ENCODE measurements at places on chromosomes 7 and 10.

- no peak for DNase-seq
Observed at GRCh38 chr7:25459057-25459456, 230.8 kb upstream of the NPVF start.

DNA sequence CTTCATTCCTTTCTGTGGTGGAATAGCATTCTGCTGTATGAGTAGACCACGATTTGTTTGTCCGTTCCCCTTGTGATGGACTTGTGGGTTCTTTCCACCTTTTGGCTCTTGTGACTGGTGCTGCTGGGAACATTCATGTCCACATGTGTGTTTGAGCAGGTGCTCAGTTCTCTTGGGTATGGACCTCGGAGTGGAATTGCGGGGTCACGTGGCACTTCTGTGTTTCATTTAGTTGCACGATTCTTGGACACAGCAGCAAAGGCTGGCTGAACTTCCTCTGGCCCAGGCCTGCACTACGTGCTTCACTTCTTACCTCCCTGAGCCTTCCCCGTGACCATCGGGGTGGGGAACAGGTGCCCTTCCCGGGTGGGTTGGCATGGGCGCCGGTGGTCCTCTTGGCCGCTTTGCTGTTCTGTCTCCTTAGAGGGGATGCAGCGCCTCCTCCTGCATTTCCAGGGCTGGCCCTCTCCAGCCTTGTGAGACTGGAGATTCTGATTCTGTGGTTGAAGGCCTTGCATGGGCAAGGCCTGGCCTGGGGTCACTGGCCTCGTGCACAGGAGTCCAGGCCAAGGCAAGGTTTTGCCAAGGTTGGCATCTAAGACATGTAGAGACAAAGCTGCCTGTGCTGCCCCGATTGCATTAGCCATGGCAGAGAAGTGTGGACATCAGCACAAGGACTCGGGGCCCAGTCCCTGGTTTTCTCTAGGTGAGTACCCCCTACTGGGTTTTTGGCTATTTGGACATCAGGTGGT is 25.1 kb downstream of the DOCK1 start:
- no peak for DNase-seq

DNA sequence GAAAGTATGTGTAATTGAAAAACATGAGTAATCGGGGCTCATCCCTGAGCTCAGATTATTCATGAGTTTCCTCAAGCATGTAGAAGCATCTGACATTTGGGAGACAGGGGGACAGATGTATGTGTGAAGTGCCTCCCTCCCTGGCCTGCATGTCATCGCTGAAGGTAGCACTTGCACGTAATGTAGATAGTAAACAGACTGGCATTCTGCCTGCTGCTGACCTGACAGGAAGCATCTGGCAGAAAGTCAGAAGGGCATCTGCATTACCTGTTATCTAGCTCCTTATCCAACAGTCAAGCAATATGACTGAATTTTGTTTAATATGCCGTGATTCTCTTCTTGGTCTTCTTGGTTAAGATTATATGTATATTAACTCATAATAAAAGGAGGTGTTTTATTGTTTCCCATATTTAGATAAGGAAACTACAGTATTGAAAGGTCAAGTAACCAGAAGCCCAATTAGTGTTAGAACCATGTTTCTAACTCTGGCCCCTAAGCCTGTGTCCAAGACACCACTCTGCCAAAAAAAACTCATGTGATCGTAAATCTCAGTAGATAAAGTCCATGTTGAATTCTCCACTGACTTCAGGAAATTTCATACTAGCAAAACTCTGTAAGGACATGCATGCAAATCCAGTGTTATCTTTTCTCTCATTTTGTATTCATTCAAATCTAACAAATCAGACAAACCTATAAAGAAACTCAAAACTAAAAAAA is 918.1 kb upstream of the MBL2 start:
- no peak for DNase-seq

DNA sequence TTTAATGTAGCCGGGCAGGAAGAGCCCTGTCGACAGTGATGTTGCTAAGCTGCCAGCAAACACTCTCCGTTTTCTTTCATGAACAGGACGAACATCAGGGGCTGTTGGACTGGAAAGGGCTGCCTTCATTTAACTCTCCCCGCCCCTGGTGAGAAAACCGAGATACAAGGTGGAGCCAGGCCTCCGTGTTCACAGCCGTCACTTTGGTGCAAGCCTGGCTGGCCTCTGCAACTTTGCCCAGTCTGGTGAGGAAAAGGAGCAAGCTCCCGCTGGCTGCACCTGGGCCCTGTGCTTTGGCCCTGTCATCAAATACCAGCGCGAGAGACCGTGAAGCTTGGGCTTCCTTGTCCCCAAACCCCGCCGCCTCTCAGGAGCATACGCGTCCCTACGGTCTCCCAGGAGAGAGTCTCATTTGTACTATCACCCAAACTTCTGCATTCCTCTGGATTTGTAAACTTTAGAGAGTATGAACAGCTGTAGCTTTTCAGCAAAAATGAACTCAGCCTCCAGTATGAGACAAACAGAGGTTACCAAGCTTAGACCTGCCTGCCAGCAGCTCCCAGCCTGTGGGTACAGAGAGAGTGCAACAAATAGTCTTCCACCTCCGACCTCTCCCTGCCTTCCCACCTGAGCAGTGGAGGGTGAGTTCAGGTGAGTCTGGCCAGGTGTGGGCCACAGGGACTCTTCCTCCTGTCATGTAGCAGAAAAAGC is 445.3 kb upstream of the MGMT start:
- no peak for DNase-seq

DNA sequence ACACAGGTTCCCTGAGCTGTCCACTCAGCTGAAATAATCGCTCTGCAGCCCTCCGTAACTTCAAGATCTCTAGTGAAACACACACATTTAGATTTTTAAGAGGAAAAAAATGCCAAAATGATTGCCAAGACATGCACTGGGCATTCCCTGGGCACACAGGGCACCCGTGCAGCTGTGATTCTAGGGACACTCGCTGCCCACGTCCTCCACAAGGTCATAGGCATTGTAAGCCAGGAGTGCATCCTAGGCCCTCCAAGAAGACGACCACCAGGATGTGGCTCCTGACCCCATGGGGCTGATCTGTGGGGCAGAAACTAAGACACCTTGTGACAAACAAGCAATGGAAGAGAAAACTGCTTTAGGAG is 563.3 kb downstream of the PTPRN2 start:
- no peak for DNase-seq

DNA sequence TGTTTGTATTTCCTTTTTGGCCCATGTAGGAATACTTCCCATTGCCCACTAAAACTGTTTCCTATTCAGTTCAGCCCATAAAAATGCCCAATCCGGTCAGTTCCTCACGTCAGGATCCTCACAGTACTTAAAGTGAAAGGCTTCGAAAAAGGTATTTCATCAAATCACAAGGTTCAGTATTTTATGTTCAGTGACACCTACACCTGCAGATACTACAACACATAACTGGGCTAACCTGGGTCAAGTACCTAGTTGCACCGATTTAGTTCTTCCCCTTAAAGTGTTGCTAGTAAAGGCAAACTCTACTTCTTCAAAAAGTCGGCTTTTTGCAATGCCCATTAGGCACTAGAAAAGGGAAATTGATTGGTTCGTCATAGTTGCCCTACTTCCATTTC is 1.1 kb downstream of the SNX13 start:
- DNase-seq, result no peak

- DNase-seq, result no peak
Observed at GRCh38 chr7:37796138-37796775, 52.1 kb upstream of the NME8 start.

DNA sequence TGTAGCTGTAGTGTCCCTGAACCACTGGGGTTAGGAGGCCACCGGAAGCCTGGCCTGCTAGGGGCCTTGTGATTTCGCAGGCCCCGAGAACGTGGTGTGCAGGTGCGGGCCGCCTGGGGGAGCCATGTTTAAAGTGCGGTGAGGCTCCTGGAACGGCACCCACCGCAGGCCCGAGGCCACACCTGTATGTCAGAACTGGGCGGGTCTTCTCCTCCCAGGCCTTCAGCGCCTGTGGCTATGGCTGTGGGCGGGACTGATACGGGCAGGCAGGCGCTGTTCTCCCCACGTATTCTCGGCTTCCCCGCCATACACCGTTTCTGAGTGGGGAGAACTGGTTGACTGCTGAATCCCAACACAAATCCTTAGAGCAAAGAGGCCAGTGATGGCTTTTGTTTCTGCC is 74.8 kb downstream of the DNAJB6 start:
- peak; percentile 35 for DNase-seq

- no peak for DNase-seq
Observed at GRCh38 chr7:129423700-129424410, 10.4 kb upstream of the STRIP2 start.

- DNase-seq, result no peak
Observed at GRCh38 chr7:16647435-16647960, 1.5 kb downstream of the BZW2 start.

DNA sequence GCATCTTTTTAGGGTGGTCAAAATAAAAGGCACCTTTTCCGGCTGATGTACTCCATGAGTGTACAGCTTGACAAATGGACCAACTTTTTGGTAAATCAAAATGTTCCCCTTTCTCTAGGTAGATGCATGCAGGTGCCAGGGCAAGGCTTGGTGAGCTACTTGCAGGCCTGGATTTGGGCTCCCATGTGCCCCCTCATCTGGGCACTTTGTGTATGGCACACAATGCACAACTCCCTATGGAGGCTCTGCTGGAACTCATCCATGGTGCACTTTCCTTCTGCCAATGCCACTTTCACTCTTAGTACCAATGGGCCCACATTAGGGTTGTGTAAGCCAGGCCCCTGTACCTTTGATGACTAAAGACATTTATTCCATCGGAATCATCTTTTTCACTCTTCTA is 300.8 kb downstream of the SDHAF3 start:
- DNase-seq, result no peak

- peak; percentile 29 for DNase-seq
Observed at GRCh38 chr10:102714621-102715455, at the start of gene SFXN2. TSS of gene SFXN2 (plus strand) at chr10:102714636. CDS start at chr10:102726637, 12,001 bp downstream.

- DNase-seq, result no peak
Observed at GRCh38 chr10:46231087-46231486, 55.7 kb upstream of the ANTXRL start.

- DNase-seq, result no peak
Observed at GRCh38 chr10:21519941-21520436, 5.5 kb downstream of the SKIDA1 start.

DNA sequence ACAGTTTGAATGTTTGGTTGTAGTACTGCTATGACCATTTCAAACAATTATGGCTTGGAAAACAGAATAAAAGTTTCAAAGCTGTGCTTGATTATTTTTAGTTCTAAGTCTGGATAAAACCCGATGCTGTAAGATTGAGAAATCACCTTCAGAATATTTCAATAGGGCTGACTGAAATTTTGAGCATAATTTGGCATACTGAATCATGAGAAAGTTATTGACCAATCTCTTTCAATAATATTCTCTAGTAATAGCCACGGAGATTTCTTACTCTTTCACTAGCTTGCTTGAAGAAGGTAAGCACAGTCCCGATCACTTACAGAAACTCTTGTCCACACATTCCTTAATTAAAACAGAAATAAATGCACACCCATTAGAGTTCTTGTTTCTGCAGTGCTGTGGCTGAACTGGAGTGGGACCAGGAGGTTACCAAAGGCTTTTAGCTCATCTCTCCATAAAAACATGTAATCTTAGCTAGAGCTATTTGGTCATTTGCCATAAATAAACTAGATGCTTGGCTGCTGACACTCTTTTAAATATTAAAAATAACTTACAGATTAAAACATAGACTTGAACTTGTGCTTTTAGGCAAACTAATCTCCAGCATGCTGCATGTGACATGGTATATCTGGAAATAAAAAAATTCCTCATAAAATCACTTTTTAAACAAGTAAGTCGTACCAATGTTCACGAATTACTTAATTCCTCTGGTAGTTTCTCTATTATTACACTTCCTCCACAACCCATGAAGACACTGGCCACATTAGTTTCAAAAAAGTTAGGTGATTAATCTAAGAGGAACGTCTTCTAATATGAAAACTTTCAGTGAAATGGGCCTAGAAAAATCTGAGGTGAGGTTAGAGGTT is 97.8 kb downstream of the AGMO start:
- no peak for DNase-seq

GRCh38 chr7:117132321-117133120 is 179.2 kb downstream of the ST7 start:
- DNase-seq, result no peak

- DNase-seq, result peak; percentile 67
Observed at GRCh38 chr10:130301021-130301892, 165.1 kb downstream of the GLRX3 start.

- no peak for DNase-seq
Observed at GRCh38 chr10:70711177-70711576, 38.9 kb downstream of the ADAMTS14 start.

- no peak for DNase-seq
Observed at GRCh38 chr10:31146491-31147209, 115.0 kb upstream of the ZNF438 start.

DNA sequence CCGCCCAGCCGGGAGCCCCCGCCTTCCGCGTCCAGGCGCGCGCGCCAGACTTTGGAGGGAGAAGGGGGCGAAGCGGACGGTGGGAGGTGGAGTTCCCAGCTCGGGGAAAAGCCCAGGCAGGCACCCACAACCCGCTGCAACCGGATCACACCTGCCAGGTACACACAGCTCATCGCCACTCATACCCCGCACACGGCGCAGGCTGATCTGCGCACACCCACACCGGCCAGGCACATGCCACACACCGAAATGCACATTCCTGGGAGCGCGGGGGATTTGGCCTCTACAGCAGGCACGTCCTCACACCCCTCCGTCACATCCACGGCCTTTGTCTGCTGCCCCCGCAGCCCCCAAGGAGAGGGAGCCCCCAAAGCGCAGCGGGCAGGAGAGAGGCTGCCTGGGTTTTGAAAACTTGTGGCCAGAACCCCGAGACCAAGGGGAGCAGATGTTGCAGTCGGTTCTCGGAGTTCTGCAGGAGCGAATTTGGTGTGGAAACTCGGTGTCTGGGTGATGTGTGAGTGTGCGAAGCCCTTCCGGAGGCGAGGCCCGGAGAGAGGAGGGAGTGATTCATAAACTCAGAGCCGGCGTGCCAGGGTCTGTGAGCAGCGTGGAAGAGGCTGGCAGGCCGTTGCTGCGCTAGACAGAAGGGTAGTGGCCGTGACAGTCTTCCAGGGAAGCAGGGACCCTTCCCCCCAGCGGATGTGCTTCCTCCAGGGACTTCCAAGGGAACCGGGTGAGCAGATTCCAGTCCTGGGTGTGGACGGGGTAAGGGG is 734 bp downstream of the CHST3 start:
- peak; percentile 46 for DNase-seq

DNA sequence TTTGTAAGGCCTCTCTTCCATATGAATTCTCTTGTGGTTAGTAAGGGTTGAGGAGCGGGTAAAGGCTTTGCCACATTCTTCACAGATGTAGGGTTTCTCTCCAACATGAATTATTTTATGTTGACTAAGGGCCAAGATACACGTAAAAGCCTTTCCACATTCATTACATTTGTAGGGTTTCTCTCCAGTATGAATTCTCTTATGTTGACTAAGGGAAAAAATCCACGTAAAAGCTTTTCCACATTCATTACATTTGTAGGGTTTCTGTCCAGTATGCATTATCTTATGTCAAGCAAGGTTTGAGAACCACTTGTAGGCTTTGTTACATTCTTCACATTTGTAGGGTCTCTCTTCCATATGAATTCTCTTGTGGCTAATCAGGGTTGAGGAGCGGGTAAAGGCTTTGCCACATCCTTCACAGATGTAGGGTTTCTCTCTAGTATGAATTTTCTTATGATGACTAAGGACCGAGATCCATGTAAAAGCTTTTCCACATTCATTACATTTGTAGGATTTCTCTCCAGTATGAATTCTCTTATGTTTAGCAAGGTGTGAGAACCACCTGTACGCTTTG is 493.0 kb downstream of the ZNF479 start:
- DNase-seq, result no peak
